Cortex of kidney (tissue), 1 donor: ENCODE measurements at places on chromosomes 12 and 14.

DNA sequence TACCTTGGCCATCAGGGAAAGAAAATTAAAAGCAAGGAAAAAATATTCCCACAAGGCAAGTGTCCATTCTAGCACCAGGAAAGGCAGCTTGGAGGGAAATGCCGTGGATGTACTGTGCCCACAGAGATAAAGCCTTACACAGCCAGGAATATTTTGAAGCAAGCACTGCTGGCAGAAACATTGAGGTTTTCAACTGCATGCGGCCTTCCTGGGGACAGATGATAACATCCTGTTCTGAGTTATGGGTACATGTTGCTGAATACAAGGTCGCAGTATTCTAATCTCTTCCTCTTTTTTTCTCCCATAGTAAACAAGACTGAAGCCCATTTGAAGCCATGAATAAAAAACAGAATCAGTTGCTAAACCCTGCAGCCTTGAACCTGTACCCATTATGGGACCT is 197.1 kb downstream of the BTG1 start:
- no peak for DNase-seq

DNA sequence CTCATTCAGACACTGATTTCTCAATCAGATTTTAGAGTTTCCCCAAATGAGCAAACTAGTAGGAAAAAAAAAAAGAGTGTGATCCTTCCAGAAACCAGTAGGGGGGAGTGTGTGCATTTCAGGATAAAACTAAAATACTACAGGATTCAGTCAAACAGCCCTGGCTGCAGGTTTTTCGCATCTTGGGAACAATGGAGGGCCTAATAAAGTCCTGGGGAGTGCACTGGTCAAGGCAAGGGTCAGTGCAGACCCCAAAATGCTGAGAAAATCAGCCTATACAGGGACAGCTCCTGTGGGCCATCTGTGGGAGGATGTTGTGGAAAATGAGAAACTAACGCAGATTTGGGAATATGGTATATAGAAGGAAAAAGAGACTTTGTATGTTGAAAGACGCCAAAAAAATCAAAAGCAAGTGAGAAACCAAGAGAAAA is 22.2 kb upstream of the ABCD4 start:
- no peak for DNase-seq

- DNase-seq: no peak
These were observed 28.8 kb downstream of the HECTD4 start for GRCh38 chr12:112353393-112353792.

DNA sequence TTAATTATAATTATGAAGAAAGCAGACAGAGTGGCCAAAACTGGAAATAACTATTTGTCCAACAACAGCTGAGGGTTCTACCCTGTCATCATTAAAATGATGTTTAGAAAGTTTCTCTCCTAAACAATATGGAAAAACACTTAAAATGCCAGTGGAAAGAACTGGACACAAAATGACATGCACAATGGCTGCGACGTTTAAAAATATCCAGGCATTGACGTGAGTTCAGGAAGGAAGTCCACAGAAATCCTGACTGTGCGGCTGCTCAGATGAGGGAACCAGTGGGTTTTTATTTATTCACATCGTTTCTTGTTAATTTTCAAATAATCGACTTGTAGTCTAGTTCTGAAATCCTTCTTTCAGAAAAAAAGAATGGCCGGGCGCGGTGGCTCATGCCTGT is 58.3 kb downstream of the CCNK start:
- no peak for DNase-seq

DNA sequence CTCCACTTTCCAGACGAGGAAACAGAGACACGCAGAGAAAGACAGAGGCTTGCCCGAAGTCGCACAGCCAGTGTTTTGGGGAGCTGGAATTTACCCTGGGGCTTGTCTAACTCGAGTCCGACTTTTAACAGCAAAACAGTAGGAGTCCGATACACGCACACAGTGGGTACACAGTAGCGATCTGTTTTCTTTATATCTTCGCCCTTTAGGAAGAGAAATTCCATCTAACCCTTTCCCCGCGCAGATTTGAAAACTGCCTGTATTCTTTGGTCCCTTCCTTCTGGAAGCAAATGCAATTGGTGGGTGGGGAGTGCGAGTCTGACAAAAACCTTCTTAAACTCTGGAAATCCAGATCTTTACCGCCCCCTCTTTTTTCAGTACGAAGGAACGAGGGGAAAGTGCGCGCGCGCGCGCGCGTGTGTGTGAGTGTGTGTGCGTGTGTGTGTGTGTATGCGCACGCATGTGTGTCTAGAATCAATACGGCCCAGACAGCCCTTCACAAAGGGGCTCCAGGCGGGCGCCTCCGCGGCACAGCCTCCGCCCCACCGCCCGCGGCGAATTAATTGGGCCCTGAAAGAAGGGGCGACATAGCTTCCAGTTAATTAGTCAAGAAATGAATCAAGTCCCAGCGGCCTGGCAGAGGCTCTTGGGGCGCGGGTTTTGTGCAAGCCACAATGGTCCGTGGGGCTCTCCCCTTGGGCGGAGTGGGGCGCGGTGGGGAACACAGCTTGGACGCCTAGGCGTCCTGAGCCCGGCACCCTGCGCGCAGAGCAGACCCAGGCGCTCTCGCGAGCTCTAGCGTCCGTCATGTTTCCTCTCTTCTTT is 14.0 kb upstream of the TBX3 start:
- DNase-seq: no peak

DNA sequence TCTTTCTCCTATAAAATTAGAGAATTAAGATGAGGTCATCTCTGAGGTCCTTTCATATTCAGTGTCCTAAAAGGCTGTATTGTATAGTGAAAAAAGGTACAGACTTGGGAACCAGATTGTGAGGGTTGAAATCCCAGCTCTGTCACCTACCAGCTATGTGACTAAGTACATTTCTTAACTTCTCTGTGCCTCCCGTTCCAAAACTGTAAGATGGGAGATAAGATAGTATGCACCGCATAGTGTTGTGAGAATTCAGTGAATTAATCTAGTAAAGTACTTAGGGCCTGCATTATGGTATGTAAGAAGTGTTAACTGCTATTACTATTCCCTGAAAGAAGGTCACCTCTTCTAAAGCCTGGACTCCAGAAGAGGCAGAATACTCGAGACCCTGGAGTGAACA is 60.6 kb downstream of the GNG2 start:
- no peak for DNase-seq

GRCh38 chr14:106442857-106443256 is 916.5 kb downstream of the TMEM121 start:
- DNase-seq: no peak

- DNase-seq: no peak
These were observed 94.2 kb downstream of the TMEM117 start for GRCh38 chr12:43930032-43930431.

- DNase-seq: no peak
These were observed 22.3 kb downstream of the IFT43 start for GRCh38 chr14:76007852-76008251.

- DNase-seq: no peak
These were observed 600.8 kb downstream of the TRHDE start for GRCh38 chr12:72872996-72873395.

GRCh38 chr12:13156277-13156676 is 40.2 kb upstream of the EMP1 start:
- no peak for DNase-seq

- no peak for DNase-seq
These were observed 40.8 kb upstream of the PNMA1 start for GRCh38 chr14:73754911-73755360.

DNA sequence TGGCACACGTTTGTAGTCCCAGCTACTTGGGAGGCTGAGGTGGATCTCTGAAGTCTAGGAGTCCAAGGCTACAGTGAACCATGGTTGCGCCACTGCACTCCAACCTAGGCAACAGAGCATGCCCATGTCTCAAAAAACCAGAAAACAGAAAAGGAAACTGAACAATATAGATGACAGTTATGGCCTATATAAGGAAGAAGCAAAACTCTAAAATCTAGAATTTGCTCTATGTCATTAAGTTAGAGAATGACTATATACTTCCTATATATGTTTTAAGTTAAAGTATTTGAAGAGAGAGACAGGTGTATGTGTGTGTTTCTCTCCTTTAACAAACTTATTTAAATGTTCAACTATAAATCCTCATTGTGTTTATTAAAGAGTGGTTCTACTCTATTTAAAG is 65.8 kb downstream of the MNAT1 start:
- DNase-seq: no peak

- DNase-seq: no peak
These were observed 125.1 kb downstream of the ST8SIA1 start for GRCh38 chr12:22209422-22209821.

DNA sequence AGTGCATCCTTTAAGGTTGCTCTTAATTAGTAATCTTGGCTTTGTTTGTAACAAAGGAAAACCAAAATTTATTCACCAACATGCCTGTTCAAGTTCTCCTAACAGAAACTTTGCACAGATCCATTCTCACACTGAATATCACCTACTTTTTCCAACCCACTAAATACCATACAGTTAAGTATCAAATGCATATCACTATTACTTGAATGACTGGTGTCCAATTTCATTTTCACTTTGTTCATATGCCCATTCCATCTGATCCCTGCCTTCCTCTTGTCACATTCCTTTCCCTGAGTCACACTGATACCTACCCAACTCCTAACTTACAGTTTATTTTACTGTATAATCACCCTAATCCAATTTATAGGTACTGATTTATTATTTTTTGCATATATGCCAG is 286.4 kb downstream of the NELL2 start:
- DNase-seq: no peak
